ENCODE measurements at places on chromosomes 2 and 18.

GRCh38 chr2:237075749-237076599, 9.7 kb upstream of the COPS8 start:
- DNase-seq: no peak

GRCh38 chr2:151251012-151251411, 10.7 kb downstream of the RBM43 start:
- DNase-seq: no peak

- peak; percentile 76 for DNase-seq
These were observed 269.2 kb downstream of the NYAP2 start for GRCh38 chr2:225668606-225669266.

- DNase-seq: no peak
These were observed 43.8 kb downstream of the EMILIN2 start for GRCh38 chr18:2890606-2891005.

GRCh38 chr2:65282477-65283053, 54.9 kb downstream of the ACTR2 start:
- peak; percentile 47 for DNase-seq

GRCh38 chr2:223043164-223043941, 8.6 kb upstream of the KCNE4 start:
- no peak for DNase-seq

- no peak for DNase-seq
These were observed 253.9 kb upstream of the SIX2 start for GRCh38 chr2:45263147-45263546.

DNA sequence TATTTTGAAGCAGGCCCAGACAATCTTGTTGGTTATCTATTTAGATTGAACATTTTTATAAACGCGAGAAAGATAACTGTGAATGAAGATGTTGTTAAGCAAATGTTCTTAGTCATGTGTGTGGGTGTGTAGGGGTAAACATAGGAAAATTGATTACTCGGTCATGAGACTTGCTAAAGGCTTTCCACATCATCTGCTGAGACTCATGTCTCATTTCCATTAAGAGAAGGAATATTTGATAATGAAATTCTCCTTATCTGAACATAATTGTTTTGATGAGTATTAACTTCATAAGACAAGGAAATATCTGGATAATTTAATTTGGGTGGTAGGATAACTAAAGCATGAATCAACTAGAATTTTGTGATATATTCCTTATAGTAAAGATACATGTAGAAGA, 19.7 kb downstream of the CCDC102B start:
- DNase-seq: no peak

DNA sequence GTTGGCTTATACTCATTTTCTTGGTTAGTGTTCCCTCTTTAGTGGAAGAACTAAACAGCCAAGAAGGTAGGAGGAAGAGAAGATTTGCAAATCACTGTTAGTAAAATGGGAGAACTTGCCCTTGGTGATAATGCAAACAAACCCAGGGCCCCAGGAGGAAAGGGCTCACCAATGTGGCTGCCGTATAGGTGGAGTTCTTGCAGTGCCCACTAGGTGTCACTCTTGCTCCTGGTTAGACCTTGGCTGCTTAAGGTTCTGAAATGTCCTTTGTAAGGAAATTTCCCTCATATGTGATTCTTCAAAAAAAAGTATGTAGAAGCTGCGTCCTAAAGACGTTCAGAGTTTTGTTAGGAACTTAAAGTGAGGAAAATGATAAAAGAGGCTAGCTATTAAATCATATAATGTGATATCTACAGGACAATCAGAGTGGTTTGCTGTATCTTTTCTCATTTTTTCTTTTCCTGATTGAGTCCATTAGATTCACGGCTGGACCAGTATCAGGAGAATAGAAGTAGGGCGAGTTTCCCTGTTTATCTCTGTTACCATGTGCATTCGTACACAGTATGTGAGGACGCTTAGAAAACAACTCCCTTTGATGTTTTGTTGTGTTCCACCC, 48.6 kb downstream of the RPIA start:
- peak; percentile 70 for DNase-seq

DNA sequence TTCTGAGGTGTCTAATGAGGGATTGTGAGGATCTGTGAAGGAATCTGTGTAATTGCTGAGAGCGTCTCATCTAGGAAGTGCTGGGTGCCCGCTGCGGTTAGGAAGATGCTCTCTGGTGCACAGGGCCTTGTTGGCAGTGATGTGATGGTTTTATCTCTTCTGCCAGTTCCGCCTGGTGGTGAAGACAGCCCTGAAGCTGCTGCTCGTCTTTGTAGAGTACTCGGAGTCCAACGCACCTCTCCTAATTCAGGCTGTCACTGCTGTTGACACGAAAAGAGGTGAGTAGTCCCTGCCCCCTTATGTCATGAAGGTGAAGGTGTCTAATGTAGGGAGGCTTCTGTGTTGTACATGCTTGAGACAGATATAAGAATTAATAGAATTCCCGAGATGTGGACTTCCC, 234.2 kb downstream of the TPGS2 start:
- DNase-seq: no peak

DNA sequence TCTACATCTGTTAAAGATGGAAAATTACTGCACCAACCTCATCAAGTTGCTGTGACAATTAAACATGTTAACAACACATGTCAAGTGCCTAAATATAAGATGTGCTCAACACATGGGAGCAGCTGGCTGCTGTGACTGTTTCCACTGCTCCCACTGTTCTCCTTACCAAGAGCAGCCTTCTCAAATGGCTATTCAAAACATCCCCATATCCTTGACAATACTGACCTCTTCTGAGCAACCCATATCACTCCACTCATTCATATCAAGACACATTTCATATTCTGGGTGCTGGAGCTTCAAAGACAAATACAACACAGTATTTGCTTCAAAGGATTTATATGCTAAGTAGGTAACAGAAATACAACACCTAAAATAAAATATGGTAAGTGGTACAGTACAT, 60.3 kb downstream of the PIAS2 start:
- DNase-seq: peak; percentile 82

- DNase-seq: no peak
These were observed 57.6 kb downstream of the BOLA3 start for GRCh38 chr2:74089816-74090745.

DNA sequence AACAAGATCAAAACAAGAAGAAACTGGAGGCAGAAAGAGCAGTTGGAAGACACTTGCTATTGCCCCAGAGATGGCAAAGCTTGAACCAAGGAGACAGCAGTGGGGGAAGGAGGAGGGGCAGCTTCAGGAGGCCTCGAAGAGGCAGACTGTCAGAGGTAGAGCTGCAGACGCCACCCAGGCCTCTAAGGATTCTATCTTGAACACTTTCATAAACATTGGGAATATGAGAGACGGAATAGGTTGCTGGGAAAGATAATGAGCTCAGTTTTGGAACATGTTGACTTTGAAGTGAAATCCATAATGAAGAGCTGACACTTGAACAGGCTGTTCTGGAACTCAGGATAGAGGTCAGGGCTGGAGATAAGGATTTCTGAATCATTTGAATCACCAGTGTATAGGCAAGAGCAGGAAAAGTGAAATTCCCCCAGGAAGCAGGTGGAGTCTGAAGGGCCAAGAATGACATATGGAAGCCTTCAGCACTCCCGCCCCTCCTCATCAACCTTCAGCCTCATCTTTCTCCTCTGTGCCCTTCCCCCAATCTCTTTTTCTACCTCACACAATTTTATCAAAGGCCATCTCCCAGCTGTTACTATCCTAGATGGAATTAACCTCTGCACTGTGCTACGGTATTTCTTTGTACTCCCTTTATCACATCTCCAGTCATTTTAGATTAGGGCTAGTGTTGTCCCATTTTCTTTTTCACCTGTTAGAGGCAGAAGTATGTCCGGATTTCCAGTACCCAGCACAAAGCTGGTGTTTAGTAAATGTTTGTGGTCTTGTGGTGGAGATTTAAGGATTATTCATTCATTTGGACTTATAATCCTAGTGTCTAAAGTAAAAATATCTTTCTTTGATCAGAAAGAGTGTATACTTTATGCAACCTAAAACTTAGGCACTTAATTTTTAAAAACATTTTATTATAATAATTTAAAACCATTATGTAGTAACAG, 47.5 kb upstream of the RTN4 start:
- DNase-seq: no peak

DNA sequence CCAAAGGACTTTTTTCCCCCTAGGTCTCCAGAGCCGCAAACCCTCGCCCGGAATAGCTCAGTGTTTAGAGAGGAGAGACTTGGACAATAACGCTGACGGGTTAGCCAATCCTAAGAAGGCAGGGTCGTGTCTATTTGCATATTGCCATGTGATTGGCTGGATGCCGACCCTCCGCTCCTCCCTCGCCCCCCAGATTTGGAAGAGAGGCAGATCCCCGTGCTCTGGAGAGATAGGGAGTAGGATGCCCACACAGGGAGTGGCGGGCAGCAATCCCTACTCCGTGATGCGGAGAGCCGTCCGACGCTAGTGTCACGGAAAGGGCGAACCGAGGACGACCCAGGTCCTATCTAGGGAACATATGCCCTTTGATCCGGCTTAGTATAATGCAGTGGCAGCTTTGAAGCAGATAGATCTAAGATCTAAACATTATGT, 1.4 kb downstream of the WNT6 start:
- peak; percentile 95 for DNase-seq

DNA sequence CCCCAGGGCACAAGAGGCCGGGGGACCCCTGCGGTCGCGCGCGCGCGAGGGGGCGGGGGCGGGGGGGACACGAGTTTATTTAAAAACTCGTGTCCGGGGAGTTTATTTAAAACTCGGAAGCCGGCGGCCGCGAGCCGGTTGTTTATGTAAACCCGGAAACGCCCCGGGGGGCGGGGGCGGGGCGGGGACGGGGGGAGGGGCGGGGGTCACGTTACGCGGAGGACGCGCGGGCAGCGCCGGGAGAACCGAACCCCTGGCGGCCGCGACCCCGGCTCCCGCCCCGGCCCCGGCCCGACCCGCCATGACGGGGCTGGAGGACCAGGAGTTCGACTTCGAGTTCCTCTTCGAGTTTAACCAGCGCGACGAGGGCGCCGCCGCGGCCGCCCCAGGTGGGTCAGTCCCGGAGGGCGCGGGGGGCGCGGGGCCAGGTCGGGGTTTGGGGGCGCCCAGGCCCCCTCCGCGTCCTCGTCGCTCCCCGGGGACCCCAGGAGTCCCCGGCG, 4.4 kb downstream of the NFATC1 start:
- DNase-seq: peak; percentile 37

DNA sequence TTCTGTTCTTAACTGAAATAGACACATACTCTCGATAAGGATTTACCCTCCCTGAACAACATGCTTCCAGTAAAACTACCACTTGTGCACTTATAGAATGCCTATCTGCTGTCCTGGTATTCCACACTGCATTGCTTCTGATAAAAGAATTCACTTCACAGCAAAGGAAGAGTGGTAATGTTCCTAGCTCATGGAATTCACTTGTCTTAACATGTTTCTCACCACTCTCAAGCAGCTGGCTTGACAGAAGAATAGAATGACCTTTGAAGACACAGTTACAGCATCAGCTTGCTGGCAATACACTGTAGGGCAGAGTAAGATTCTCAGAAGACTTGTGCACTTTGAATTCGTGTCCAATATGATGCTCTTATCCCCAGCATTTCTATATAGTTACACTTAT, 524.1 kb upstream of the CNTNAP5 start:
- no peak for DNase-seq

DNA sequence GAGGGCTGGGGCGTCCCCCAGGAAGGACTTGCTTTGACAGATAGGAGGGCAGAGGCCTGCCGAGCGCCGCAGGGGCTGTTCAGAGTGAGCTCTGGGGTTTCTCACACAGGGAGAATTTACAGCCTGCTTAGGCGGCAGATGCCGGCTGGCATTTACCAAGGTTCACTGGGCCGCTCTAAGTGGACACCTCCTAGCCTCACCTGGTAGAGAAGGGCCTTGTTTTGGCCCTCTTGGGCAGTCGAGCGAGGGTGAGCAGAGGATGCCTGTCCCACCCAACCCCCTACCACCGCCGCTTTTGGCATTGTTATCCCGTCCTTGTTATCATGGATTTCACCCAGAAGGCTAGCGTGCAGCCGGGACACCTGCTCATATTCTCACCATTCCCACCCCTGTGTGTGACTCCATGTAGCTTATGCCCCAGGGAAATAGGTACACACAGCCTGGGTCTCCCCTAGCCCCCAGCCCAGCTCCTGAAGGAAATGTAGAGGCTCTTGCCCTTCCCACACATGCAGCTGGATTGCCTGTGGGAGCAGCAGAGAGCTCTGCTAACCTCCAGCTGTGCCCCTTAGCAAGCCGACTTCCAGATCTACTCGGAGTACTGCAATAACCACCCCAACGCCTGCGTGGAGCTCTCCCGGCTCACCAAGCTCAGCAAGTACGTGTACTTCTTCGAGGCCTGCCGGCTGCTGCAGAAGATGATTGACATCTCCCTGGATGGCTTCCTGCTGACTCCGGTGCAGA, 52.4 kb downstream of the FAM168B start:
- DNase-seq: no peak

- DNase-seq: no peak
These were observed 37.2 kb downstream of the LRPPRC start for GRCh38 chr2:43958397-43959275.

DNA sequence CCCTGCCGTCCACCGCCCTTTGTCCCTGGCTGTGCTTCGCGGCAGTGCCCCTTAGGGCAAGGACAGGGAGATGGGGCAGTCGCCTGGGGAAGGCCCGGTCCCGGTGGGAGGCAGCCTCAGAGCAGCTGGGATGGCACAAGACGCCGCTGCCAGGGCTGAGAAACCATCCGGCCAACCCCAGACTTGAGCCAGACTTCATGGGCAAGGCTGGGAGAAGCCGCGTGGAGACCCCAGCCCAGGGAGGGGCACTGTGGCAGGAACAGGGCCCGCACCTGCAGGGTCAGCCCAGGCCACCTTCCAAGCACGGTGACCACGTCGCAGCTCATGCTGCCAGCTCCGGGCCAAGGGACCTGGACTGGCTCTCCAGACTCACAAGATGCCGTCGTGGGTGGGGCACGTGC, 84.0 kb downstream of the NFATC1 start:
- no peak for DNase-seq

DNA sequence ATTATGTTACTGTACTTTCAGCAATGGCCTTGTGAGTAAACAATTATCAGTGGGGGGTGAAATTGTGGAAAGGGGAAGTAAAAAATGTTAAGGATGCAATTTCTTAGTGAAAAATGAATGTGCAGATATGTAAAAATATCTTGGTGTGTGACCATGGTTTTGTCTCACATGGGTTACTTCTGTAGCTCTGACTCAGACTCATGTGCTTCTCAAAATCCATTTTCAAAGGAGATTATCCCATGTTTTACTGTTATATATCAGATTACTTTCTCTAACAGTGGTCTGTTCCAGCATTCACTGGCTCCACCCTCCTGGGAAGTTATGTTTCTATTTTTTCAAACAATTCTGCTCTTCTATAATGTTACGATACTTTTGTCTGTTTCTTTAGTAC, 298.2 kb upstream of the COL3A1 start:
- peak; percentile 73 for DNase-seq

- DNase-seq: no peak
These were observed 307.2 kb downstream of the FBXO15 start for GRCh38 chr18:73840319-73840945.

- no peak for DNase-seq
These were observed 52.1 kb downstream of the RAMP1 start for GRCh38 chr2:237911363-237912017.

DNA sequence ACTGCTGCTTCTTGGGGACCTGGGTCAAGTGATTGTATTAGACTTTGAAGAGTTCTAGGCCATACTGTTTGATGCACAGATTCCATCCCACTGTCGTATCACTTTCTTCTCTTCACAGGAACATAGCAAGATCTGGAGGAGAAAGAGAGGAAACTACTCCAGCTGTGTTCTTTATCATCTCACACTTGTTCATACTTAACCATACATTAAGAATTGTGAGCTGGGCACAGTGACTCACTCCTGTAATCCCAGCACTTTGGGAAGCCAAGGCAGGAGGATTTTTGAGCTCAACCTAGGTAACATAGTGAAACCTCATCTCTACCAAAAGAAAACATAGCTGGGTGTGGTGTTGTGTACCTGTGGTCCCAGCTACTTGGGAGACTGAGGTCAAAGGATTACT, 111.7 kb downstream of the PARD3B start:
- no peak for DNase-seq
